Amniotic stem cell (primary cell): ENCODE measurements at places on chromosomes 6 and 20.

DNA sequence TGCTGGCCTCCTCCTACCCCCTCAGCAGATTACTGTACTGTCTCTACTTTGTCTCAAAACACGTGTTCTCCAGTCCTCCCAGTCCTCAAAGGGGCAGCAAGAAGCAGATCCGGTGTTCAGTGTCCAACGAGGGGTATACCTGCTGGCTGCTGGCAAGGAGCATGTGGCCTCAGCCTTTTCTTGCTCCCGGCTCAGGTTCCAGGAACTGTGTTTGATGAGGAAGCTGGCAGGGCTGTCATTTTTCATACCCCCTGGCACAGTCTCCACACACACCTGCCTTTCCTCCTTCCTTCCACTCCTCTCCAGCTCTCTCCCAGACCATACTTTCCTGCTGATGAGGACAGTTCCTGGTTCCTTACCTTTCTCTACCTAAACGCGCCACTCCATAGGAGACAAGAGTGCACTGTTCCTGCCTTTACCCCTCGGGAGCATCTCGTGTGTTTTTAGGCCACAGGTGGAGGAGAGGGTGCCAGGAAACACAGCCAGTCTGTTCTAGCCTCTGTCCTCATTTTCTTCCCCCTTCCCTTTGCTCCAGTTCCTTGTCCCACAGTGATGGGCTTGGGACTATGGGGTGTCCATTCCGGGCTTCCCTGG, 77.2 kb downstream of the SSR1 start:
- no peak for DNase-seq

GRCh38 chr6:72941751-72942150, 283.5 kb downstream of the KHDC1L start:
- DNase-seq: no peak

GRCh38 chr20:5606350-5606749, 143.9 kb upstream of the SHLD1 start:
- DNase-seq: no peak

DNA sequence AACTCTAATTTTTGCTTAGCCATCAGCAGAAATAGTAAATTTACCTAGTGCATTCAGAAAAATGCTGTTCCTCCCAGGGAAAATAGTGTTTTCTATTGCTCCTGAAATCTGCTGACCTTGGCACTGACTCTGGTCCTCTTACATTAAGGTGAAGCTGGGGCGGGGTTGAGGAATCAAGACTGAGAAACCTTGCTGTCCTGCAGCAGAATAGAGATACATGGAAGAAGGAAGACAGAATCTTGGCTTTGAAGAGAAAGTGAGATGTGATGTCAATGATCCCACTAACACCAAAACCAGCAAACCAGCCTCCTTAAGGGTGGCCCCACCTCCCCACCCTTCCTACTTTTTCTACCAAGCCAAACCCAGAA, 840 bp upstream of the LY86 start:
- no peak for DNase-seq

DNA sequence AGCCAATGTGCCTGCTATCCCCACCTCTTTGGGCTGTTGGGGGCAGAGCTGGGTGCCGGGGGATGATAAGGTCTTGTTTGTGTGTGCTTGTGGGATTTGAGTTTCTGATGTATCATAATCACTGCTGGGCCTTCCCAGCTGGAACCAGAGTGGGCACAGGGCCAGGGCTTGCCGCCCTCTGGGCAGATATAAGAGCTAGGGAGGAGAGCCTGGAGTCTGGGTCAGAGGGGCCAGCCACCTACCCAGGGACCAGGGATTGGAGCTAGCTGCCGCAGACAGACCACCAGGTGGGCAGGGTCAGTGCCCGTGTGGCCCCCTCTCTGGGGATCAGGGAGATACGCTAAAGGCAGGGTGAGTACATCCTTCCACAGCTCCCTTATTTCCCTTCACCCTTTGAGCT, 3.1 kb upstream of the TLDC2 start:
- DNase-seq: no peak

- no peak for DNase-seq
These were observed 130.3 kb upstream of the SASH1 start for GRCh38 chr6:148212366-148212765.

- DNase-seq: no peak
These were observed 906 bp upstream of the COL12A1 start for GRCh38 chr6:75206576-75207342.
